CD14-positive monocyte (primary cell): ENCODE measurements at places on chromosomes 7 and 10. TPM values are rescaled to one million over a fixed set of nuclear protein-coding genes. Genes with fewer than 3 reads are reported as not detected.
A peak's percentile ranks its signal among the peaks of the same experiment; 100 is the strongest.

The LRRC18 gene
- polyA plus RNA-seq = not detected in 2 replicates

The TLX1 gene
- not detected for polyA plus RNA-seq

The HOXA2 gene
- polyA plus RNA-seq = not detected

The ZNF487 gene
- polyA plus RNA-seq = 8.6 TPM

The ZNF783 gene
- 13.8 and 16.7 TPM in 2 replicates for polyA plus RNA-seq

The ITIH5 gene
- polyA plus RNA-seq = not detected

The KNDC1 gene
- not detected for polyA plus RNA-seq

The FAM221A gene
- 2.1 TPM for polyA plus RNA-seq

The SUGCT gene
- polyA plus RNA-seq = not detected

The RHOBTB1 gene
- polyA plus RNA-seq = 0.25 and 0.96 TPM in 2 replicates

The CTNNA3 gene
- not detected for polyA plus RNA-seq

The ATG9B gene
- not detected for polyA plus RNA-seq

The AKR1D1 gene
- polyA plus RNA-seq = not detected

The CPXM2 gene
- not detected for polyA plus RNA-seq

The LRMDA gene
- 59.6 TPM for polyA plus RNA-seq

The MDFIC gene
- 11.4 and 13.0 TPM in 2 replicates for polyA plus RNA-seq

The DPYSL4 gene
- 0.08 and 0.27 TPM in 2 replicates for polyA plus RNA-seq

- no peak for DNase-seq
Observed at GRCh38 chr10:35079763-35080162, 10.4 kb downstream of the CUL2 start.

GRCh38 chr10:103874730-103875129 is 19.4 kb upstream of the SH3PXD2A start:
- DNase-seq = no peak

DNA sequence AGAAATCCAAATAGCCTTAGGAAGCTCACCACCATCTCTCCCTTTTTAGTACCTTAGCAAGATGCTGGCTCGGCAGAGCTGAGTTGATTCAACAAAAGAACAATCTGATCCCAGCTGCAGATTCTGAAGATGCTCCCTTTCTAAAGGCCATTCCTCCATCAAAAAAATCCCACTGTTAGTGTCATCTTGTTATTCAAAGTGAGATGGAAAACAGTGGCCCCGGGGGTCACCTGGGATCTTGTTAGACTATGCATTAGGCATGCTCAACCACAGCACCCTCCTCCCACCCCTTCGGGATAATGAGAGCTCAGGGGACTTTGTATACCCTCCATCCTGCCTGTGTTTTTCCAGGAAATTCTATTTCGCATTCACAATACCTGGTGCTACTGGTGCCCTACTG is 2.4 kb downstream of the NCAPG2 start:
- no peak for DNase-seq

DNA sequence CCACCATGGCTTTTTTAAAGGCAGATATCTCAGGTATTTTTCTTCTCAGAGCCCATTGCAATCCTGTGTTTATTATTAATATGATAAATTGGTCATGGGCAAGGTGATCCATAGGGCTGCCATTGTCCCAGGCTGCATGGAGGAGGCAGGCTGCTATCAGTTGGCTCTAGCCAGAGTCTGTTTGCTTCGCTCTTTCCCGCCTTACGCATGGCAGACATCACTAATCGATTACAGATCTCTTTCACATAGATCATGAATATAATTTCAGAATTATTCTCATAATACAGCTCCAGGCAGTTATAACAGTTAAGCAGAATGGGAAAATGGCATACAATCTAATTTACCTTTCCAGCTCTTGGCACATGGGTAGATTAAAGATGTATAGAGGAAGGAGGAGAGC is 30.4 kb upstream of the HABP2 start:
- no peak for DNase-seq

DNA sequence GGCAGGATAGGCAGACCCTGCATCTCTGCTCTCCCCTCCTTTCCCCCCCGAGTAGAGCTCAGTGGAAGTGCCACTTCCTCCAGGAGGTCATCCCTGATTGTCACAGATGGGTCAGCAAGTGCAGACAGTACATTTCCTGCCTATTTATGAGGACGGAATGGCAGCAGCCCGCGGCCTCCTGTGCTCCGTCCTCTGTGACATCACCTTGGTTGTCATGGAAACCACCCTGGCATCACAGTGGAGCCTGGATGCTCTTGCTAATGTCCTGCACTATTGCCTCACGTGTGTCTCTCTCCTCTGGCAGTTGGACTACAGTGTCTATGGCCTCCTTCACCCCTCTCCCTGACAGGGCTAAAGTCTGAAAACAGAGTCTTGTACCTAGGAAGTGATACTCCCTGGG is 148.6 kb downstream of the SH3PXD2A start:
- no peak for DNase-seq

DNA sequence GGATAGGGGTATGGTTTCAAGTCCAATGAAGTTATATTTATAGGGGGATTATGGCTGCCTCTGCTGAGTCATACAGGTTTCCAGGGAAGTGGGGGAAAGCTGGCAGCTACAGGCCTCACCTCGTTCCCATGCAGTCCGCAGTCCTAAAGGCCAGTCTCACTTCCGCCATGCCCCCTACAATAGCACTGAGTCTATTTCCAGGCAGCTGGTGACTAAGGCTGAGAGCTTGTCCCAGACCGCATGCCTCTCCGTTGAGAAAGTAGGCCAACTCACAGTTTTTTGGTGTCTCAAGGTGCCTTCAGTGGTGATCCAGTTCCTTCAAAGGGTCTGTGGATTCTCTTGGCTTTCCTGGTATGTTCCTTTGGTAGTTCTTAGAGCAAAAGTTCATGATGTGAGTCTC is 203.9 kb upstream of the GLI3 start:
- DNase-seq = no peak

GRCh38 chr10:93478873-93479272 is 3.3 kb downstream of the MYOF start:
- DNase-seq = no peak

DNA sequence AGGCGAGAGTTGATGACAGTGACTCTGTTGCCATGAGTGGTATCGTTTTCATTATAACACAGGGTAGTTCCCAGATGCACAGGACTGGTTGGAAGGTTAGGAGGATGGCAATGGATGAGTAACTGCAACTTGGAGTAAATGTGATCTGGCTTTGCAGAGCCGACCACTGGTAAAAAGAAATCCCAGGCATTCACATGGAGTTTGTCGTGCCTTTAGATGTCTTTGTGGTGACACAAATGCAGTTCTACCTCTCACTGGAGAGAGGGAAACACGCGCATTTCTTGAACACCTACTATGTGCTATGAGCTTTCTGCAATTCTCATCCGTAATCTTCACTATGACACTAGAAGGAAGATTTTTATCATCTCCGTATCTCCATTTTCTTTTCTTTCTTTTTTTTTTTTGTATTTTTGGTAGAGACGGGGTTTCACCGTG is 1.7 kb upstream of the MNX1 start:
- DNase-seq = no peak

- peak; percentile 14 for DNase-seq
Observed at GRCh38 chr7:22728401-22729029, 1.5 kb downstream of the IL6 start.

DNA sequence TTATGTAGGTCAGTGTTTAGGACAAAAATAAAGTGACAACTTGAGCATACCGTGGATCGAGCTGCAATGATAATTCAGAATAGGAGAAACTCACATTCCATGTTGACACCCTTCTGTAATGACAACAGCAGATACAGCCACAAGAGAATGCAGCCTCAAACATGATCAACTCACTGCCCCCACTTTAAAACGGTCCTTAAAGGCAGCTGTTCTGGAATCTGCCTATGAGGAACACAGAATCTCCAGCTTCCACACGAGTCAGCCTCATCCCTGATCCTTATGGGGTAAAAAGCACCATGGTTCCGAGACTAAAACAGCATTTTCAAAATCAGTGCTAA is 32.5 kb upstream of the DAGLB start:
- no peak for DNase-seq

- DNase-seq = no peak
Observed at GRCh38 chr10:101120884-101121653, 10.0 kb upstream of the TLX1 start.

GRCh38 chr7:21580073-21580521 is 37.3 kb downstream of the DNAH11 start:
- peak; percentile 42 for DNase-seq

- no peak for DNase-seq
Observed at GRCh38 chr7:156318426-156318825, 322.1 kb upstream of the RNF32 start.

GRCh38 chr10:79107736-79108264 is 39.0 kb downstream of the ZMIZ1 start:
- no peak for DNase-seq

DNA sequence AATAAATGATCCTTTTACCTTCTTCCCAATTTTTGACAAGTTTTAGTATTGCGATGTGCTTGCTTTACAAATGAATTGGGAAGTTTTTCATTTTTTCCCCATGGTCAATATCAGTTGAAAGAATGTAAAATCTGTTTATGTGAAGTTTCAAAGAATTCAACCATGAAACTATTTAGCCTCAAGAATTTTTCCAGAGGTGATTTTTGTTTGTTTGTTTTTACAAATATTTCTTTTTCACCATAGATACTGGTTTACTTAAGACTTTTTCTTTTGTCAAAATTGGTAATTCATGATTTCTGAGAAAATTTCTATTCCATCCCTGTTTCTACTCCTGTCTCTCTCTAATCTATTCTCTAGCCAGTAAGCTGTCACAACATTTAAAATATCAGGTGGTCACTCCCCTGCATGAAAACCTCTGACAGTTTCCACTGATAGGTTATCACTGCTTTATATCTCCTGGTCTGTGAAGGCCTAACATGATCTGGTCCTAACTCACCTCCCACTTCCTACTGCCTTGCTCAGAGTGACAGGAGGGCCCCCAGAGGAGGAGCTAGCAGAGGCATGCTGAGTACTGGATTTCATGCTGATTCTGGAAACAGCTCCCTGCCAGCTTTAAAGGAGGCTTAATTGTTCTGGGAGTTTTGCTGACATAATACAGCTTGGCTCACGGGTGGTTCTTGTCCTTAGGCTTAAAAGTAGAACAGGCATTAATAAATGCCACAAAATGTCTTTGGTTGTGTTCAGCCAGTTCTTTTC is 7.6 kb upstream of the ARMS2 start:
- no peak for DNase-seq

GRCh38 chr10:14198078-14198477 is 132.6 kb downstream of the FRMD4A start:
- DNase-seq = no peak

DNA sequence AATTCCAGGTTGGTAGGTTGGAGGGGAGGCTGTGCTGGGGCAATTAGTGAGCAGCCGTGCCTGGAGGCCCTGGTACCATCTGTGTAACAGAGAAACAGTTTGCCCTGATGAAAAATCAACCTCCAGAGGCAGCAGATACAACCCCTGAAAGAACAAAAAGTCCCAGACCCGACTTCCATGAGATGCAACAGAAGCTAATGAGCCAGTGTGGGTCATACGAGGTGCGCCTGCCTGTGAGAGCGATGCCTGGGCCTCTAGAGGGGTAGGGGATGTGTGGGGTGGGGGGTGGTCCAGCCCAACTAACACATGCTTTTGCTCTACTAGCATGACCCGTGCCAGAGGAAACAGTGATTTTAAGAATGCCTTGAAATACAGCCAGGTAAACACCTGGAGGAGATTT is 39.3 kb downstream of the CELF2 start:
- DNase-seq = no peak

- no peak for DNase-seq
Observed at GRCh38 chr7:135825406-135825805, 76.8 kb upstream of the FAM180A start.

GRCh38 chr7:91226411-91226810 is 37.8 kb upstream of the FZD1 start:
- no peak for DNase-seq
